Pancreas (tissue), 10 donors: ENCODE measurements at places on chromosomes 2 and 18. TPM values are rescaled to one million over a fixed set of nuclear protein-coding genes. Genes with fewer than 3 reads are reported as not detected.

The VWA3B gene
- polyA plus RNA-seq, result 0.07 TPM

The KIF1A gene
- 62.9 TPM for polyA plus RNA-seq

The FRZB gene
- 0.87 TPM for polyA plus RNA-seq

The FIGN gene
- 2.1 TPM for polyA plus RNA-seq

The SPHKAP gene
- not detected for polyA plus RNA-seq

The RAD51AP2 gene
- polyA plus RNA-seq, result 0.08 TPM

The C2orf78 gene
- not detected for polyA plus RNA-seq

The CIB4 gene
- polyA plus RNA-seq, result 0.23 TPM

The MPHOSPH10 gene
- 22.5 TPM for polyA plus RNA-seq

The HOXD1 gene
- 0.19 TPM for polyA plus RNA-seq

The UGT1A4 gene
- not detected for polyA plus RNA-seq

The RPRD1A gene
- polyA plus RNA-seq, result 14.0 TPM

The SIX3 gene
- polyA plus RNA-seq, result 1.4 TPM

The APLF gene
- polyA plus RNA-seq, result 0.85 TPM
